ENCODE measurements at places on chromosomes 5 and 9. TPM values are rescaled to one million over a fixed set of nuclear protein-coding genes. Genes with fewer than 3 reads are reported as not detected.

The NTNG2 gene
- polyA plus RNA-seq: 0.18 TPM

The TEX53 gene
- polyA plus RNA-seq: not detected

DNA sequence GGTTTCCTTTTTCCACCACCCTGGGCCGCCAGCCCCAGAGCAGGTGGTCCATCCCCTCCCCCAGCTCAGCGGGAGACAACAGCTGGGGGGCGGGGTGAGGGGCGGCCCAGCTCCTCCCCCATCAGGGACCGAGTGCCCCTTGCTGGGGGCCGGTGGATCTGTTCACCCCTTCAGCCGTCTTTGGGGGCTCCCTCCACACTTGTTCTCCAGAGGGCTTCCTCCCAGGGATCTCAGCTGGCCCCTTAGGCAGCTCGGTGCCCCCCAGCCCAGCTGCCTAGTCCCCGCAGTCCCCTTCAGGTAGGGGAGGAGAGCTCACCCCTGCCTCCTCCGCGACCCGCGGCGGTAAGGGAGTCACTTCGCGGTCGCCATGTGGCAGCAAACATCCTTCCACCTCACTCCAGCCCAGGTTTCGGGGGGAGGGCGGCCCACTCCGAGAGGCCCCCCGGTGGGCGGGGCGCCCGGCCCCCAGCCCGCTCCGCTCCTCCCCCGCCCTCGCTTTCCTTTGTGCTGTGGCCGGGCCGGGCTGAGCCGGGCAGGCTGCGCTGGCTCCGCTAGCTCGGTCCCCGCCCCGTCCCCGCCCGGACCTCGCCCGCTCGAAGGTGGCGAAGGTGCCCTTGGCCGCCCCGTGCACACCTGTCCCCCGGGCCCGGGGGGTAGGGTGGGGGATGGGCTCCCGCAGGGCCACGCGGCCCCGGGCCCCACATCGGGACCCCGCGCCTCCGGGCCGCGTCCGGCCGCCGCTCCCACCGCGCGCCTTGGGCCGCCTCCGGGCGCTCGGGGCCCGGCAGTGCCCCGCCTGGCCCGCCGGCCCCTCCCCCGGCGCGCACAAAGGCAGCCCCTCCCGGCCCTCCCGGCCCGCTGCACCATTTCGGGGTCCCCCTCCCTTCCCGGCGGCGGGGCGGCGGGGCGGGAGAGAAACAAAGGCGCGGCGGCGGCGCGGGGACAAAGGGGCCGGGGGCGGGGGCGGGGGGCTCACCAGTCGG is 683 bp downstream of the DBN1 start:
- DNase-seq: no peak

DNA sequence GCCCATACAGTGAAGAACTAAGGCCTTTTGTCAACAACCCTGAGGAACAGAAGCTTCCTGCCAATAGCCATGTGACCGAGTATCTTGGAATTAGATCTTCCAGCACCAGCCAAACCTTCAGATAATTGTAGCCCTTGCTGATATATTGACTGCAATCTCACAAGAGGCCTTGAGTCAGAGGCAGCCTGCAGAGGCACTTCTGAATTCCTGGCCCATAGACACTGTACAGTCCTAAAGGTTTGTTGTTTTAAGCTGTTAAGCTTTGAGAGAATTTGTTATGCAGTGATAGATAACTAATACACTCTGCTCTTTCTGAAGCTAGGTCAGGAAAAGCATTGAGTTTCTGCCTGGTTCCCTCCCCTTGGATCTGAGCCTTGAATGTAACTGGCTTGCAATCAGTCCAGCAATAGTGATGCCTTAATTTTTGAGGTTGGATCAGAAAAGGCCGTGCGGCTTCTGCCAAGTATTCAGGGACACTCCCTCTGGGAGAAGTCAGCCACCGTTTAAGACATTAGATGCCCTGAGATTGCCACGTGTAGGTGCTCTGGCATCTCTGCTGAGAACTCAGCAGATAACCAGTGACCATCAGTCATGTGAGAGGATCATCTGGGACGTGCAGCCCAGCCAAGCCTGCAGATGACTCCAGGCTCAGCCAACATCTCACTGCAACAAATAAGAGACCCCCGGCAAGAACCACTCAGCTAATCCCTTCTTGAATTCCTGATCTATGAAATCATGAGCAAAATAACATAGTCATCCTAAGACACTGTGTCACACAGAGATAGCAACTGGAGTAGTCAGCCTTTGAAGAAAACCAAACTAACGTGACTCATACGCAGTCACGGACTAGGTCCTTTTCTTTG is 126.8 kb upstream of the STC2 start:
- no peak for DNase-seq

The FGF18 gene
- 0.25 TPM for polyA plus RNA-seq

DNA sequence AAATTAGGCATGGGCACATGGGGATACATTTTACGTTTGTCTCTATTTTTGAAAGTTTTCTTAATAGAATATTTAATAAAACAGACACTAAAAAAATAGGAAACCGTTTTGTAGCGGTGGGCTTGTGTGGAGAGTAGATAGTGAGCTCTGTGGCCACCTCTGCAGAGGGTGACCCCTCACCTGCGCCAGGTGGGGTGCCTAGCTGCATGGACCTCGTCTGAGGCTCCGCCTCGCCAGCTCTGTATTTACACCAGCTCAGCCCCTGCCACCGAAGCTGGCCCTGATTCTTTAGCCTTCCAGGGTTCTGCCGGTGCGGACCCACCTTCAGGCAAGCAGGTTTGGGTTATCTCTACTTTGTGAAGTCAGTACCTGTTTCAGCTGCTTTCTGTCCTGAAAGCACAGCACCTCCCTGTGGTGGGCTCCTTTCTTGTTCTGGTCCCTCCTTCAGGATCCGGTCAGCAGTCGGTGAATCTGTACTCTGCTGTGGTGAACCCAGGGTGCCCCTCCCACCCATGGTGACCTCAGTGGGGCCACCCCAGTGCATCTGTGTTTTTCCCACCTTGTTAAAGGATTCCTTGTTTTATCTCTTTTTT is 105.2 kb upstream of the CACNA1B start:
- no peak for DNase-seq

DNA sequence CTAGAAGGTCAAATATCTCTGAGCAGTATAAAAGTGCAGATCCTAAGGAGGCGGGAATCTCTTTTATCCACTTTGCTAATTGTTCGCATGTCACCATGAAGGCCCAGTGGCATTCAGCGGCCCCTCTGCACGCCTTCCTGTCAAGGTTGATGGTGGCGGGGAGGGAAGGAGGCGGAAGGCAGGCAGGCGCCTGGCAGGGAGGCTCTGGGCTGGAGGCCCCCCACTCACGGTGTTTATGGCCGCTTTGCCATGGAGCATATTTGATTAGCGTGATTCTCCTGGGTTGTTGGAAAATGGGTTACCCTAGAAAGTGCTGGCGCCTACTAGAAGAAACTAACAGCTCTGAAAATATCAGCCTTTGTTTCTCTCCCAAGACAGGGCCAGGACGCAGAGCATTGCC is 209.6 kb downstream of the FSTL4 start:
- no peak for DNase-seq

DNA sequence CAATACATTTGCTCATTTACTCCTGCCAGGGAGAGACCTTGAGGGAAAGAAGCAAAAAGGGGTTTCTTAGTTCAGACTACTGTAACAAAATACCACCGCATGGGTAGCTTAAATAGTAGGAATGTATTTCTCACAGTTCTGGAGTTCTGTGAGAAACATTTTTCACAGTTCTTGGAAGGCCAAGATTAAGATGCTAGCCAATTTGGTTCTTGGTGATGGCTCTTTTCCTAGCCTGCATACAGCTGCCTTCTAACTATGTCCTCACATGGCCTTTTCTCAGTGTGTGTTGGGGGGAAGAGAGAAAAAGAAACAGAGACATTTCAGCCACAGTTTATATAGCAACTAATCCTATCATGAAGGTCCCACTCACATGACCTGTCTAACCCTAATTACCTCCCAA is 1644.7 kb upstream of the C9orf72 start:
- DNase-seq: no peak

The ZDHHC11B gene
- 8.9 TPM for polyA plus RNA-seq

DNA sequence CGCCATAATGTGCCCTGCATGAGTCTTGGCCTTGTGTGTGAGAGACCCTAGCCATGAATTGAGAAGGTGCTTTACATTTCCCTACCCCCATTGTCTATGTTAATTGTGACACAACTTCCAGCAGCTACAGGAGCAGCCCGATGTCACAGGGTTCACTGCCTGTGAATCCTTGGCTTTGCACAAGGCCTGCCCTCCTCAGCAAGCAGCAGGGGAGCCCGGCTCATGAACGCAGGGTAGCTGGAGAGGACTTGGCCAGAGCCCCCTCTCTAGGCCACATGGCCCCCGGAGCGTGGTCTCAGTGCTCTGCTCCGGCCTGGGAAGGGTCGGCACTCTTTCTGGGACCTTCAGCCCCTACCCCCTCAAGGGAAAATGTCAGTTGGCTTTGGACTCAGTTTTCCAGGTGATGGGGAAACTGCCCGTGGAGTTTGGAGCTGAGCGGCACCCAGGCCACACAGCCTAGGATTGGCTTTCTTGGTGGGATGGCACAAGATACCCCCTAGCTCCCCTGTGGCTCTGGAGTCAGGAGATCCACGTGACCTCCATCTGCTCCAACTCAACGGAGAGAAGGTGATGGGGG is 160.8 kb downstream of the DAB2IP start:
- DNase-seq: no peak

The PPP3R2 gene
- polyA plus RNA-seq: not detected

GRCh38 chr9:112339886-112340285 is 6.5 kb upstream of the PTBP3 start:
- no peak for DNase-seq

The SPATA31D4 gene
- not detected for polyA plus RNA-seq

The ABCA2 gene
- 46.6 TPM for polyA plus RNA-seq

- no peak for DNase-seq
These were observed 123.9 kb downstream of the DOCK8 start for GRCh38 chr9:338602-339001.
